ENCODE measurements at places on chromosomes 2 and 18.

DNA sequence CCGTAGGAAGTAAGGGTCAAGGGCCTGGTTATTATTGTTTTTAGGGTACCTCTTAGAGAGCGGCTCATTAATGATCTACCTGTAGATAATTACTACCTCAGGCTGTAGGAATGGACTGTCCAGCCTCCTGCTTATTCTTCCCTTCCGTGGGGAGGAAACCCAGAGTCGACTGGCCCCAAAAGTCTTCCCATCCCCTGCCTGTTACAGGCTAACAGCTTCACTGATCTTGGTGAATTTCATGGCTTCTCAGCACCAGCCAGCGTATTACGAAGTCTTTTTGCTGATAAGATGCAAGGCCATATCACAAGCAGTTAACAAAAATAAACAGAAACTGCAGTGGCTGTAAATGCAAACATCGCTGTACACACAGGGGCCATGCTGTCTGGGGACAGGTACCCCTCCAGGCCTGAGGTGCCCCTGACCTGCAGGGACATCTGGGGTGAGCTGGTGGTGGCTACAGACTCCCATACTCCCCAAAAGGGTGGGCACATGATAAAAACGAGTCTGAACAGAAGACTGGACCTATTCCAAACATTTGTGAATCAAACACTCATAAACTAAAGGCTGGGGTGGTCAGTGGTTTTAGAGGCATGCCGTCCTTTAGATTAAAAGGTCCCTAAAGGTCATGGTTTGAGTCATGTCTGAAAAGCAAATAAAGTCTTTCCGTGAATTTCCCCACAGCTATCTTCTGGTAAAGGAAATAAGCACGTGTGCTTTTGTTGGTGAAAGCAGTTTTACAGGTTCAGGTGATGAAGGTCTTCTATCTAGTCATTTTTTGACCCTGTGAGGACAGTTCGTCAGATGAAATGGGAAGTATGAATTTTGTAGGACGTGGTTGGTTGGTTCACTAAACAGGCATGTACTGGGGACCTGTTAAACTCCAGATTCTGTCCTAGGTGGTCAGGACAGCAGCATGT is 36.7 kb downstream of the TTC39C start:
- no peak for DNase-seq

- peak; percentile 26 for DNase-seq
These were observed 38.2 kb downstream of the ACVR1 start for GRCh38 chr2:157837851-157838441.

- DNase-seq, result no peak
These were observed 95.2 kb upstream of the BARD1 start for GRCh38 chr2:214904634-214905033.

DNA sequence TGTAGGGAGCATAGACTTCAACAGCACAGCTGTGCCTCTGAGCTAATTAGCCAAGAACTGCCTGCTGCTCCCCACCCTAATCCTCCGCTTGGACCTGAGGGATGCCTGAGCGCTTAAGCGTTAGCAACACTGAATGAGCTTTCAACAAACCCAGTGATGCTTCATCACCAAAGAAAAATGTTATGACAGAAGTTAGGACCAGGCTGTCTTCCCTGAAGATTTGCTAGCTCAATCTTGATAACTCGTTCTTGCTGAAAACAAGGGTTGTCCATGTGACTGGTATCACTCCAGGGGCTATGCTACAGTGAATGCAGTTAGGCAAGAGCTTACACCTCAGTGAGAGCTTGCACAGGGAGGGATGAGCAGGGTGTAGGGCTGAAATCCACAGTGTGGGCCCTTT is 190.7 kb upstream of the SIX2 start:
- no peak for DNase-seq

DNA sequence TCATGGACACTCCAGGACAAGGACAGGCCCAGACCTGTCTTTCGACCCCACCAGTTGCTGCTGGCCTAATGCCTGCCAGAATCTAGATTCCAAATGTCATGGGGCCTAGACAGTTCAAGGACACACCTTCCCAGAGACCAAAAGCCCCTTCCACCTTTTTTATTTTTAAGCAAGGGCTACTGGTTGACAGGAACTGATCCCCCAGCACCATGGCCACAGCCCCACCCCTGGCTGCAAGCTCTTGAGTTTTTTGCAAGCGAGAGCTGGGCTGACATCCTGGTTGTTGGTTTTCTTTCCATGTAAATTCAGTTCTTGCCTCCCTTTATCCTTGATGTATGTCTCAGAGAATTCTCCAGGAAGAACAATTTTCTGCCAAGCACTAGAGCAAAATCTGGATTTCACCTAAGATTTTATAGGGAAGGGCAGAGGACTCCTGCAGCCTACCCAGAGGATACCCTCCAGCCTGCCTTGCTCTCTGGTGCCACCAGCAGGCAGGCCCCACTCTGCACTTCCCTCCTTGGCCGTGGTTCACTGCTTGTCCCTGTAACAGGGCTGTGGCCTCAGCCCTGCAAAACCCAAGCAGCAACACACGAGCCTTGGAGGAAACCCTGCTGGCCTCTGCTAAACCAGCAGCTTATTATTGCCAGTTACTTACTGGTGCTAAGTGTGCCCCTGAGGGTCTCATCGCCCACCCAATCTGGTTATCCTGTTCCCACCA is 97.7 kb downstream of the TWIST2 start:
- peak; percentile 18 for DNase-seq

DNA sequence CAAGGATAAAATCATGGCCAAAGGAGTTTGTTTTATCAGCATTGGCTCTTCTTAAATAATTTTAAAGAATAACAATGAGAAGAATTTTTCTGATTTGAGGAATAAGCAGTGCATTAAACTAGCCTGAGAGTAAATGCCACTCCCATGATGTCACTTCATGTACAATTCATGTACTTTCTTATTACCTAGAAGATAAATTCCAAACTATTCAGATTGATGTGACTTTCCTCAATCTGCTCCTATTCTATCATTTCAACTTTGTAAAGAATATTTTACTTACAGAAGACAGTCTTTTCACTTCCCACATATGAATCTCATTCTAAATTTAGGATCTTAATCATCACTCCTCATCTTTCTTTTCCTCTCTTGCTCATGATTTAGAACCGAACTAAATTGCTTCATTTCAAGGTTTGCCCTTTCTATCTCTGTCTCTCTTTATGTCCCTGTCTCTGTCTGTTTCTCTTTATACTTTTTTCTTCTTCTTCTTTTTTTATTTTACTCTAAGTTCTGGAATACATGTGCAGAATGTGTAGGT is 1142.0 kb upstream of the PIK3C3 start:
- DNase-seq, result no peak

DNA sequence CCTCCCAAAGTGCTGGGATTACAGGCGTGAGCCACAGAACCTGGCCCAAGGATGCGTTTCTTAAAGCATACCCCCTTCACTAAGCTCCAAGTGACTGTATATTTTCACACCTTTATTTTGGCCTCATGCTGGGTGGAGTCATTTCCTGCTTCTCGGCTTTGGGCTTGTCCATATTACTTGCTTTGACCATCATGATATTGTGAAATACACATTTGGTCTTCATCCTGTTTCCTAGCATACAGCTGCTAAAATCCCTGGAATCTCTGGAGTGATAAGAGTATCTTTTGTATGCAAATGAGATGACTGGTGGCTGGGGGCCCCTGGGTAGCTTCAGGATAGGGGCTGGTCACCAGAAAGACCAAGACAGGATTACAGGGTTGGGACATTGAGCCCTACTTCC is 17.6 kb upstream of the COLEC12 start:
- no peak for DNase-seq

GRCh38 chr2:82539280-82539621 is 1919.8 kb downstream of the SUCLG1 start:
- no peak for DNase-seq

- no peak for DNase-seq
These were observed 22.5 kb downstream of the TXNL1 start for GRCh38 chr18:56615738-56616520.

All from inflammatory macrophage treated with lipopolysaccharide for 1 hour (primary cell).